ENCODE measurements at places on chromosomes 12 and 14. TPM values are rescaled to one million over a fixed set of nuclear protein-coding genes. Genes with fewer than 3 reads are reported as not detected.

Gene NRXN3
- under 0.01 TPM for total RNA-seq

Gene RPS29
- total RNA-seq, result 4,560 TPM

Gene TSPAN31
- 56.2 TPM for total RNA-seq

Gene KLHDC1
- 1.1 TPM for total RNA-seq

Gene CACNB3
- total RNA-seq, result 14.1 TPM

Gene EXD2
- 22.3 TPM for total RNA-seq

Gene RHOJ
- 40.3 TPM for total RNA-seq

Gene RAN
- total RNA-seq, result 593 TPM

Gene KRT73
- total RNA-seq, result not detected

Gene HSPB8
- 0.91 TPM for total RNA-seq

Gene DTD2
- total RNA-seq, result 40.6 TPM

Gene LUM
- 2.3 TPM for total RNA-seq

Gene IL22
- total RNA-seq, result not detected

Gene PGAM5
- total RNA-seq, result 82.5 TPM

Gene SYT1
- total RNA-seq, result 6.8 TPM

Gene RNF212B
- total RNA-seq, result not detected

Gene HECTD1
- 189 TPM for total RNA-seq
